ENCODE measurements at places on chromosomes 2 and 18.

DNA sequence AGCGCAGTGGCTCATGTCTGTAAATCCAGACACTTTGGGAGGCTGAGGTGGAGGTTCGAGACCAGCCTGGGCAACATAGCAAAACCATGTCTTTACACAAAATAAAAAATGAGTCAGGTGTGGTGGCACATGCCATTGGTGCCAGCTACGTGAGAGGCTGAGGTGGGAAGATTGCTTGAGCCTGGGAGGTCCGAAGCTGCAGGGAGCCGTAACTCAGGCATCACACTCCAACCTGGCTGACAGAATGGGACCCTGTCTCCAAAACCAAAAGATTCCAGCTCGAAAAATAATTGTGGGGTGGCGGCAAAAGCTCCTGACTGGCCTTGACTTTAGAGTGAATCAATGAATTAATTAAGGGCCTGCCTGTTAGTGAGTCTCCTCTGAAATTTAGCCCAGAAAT is 1.2 kb upstream of the ALPP start:
- no peak for DNase-seq

DNA sequence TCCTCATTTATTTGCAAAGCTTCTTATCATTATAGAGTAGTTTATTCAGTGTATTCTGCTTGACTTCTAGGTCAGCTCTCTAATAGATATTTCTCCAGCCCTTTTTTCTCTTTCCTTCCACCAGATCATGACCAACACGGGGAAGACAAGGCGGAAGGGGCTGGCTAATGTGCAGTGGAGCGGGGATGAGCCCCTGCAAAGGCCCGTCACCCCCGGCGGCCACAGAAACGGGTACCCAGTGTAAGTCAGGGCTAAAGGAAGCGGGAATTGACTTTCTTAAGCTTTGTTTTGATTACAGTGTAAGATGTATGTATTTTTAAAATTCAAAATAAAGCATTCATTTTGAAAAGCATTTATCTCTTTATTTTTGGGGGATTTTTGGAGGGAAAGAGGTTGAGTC is 50.7 kb upstream of the B3GNT7 start:
- no peak for DNase-seq

DNA sequence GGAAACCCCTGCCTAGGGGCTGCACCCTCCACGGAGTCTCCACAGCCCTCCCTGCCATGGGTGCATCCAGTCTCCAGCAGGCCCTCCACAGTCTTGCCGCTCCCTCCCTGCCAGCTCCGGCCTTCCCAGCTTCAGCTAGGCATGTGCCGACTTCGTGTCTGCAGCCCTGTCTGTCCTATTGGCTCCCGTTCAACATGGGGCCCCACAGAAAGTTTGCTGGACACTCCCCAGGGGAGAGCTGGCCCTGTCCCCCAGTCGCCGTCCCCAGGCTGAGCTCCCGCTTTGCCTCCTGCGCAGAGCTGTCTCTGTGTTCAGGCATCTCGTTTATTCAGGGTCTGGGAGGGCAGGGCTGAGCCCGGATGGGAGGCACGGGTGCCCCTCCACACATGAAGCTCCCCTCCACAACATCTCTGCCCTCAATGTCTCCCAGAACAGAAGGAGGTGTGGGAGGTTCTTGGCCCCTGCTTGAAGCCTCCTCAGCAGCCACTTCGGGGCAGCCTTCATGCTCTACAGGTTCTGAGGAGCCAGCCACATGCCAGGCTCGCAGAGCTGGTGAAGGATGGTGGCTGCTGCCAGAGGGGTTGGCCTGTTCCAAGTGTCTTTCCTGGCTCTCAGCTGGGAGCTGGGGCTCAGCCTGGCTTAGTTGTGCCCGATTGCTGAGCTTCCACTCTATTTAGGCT is 120.1 kb upstream of the PXDN start:
- no peak for DNase-seq

DNA sequence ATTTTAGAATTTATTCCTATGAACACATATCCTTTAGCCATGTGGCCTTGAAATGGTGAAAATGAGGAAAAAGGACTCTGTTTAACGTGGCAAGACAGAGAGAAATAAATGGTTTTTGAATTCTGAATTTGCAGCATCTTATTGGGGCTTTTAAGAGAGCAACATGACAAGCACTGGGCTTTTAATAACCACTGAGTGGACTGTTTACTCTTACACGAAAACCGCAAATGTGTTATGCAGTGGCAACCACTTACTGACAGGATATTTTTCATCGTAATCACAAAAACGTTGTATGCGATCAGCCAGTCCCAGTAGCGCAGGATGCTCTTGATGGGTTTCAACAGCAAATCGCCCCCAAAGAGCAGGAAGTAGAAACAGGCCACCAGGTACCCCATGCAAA is 226.6 kb downstream of the NAPG start:
- no peak for DNase-seq

GRCh38 chr2:18268400-18268799 is 292.1 kb downstream of the RDH14 start:
- no peak for DNase-seq

- DNase-seq, result no peak
Measured at GRCh38 chr2:109722026-109722425, 72.1 kb upstream of the RGPD5 start.

Data from CD4-positive, alpha-beta T cell treated with Interleukin-4 for 4 hours (primary cell).